ENCODE measurements at places on chromosomes 11 and 22.
A peak's percentile ranks its signal among the peaks of the same experiment; 100 is the strongest.

- no peak for DNase-seq
These were observed 48.0 kb upstream of the CARS1 start for GRCh38 chr11:3104961-3105790.

DNA sequence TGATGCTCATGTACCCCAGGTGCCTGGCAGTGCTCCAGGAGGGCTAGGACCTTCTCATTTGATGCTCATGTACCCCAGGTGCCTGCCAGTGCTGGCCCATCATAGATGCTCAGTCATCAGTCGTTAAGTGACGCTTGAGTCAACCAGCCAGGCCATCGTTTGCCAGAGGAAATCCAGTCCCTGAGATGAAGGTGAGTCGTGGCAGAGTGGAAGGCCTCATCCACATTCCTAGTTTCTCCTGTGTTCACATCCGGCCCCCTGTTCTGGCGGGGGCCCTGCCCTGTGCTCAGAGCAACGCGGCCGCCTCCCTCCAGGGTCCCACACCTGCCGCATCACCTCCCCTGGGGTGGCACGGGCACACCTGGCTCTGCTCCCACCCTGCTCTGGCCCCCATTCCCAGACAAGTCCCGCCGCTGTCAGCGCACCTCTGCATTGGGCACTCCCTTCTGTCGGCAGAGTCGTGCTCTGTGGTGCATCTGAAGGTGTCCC, 279.9 kb downstream of the BRD1 start:
- no peak for DNase-seq

DNA sequence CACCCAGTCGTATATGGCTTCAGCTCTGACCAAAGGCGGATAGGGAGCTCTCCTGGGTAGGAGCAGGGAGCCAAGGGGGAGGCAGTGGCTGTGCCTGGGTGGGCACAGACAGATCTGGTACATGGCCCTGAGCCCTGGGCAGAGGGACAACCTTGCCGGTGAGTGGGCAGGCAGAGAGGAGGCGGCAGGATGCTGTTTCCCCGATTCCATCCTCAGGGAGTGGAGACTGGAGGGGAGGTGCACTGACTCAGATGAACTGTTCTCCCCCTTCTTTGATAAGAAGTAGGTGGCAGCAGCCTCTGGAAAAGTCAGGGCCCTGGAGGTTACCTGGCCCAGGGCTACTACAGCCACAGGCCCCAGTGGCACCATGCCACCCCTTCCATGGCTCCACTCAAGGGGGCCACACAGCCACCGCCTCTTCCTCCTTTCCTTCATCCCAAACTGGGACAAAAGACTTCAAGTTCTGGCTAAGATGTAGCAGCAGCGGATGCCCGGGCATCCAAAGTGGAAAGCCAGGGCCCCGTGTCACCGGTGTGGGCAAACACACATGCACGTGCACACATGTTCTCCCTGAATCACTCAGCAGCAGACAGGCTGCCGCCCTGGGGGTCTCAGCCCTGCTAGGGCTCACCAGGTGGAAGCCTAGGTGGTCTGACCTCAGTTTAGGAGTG, 13.4 kb downstream of the CXCR5 start:
- DNase-seq, result no peak

DNA sequence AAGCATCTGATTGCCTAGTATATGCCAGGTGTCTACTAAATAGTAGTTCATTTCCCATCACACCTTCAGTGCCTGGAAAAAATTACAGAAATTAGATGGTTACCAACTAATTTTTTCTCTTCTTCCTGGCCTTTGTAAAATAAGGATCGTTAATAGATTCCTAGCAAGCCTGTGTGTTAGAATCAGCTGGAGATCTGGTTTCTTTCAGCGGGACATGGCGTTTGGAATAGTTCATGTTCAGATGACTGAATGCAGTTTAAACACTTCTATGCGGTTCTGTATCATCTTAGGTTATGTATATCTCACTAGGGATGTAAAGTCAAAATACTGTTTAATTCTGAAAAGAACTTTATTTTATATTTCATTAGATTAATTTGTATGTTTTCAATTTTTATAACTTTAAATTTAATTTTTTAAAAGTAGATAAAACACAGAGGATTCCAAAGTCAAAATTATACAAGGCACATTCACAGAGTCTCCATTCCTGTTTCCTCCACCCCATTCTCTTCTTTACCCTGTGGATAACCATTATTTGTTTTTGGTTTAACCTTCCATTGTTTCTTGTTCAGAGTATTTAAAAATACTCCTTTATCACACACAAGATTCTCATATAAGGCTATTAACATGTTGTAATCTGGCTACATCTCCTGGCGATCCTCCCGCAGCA, 132.8 kb downstream of the ATXN10 start:
- no peak for DNase-seq

GRCh38 chr22:33921525-33922348, 1.5 kb upstream of the LARGE1 start:
- DNase-seq, result no peak

DNA sequence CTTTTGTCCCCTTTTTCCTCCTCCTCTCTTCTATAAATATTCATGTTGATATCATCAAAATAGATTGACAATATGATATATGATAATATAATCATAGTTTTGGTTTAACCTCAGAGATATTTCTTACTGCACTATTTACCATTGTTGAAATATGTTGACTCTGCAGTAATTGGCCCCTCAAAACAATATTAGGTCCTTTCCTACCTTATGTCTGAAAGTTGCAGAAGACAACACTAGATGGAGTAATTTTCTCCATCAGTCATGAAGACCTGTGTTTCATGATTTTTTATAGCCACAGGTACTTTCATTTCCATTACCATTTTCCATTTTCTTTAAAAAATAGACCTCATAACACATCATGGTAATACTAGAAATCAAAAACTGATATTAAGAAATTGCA, 284.4 kb downstream of the LUZP2 start:
- no peak for DNase-seq

DNA sequence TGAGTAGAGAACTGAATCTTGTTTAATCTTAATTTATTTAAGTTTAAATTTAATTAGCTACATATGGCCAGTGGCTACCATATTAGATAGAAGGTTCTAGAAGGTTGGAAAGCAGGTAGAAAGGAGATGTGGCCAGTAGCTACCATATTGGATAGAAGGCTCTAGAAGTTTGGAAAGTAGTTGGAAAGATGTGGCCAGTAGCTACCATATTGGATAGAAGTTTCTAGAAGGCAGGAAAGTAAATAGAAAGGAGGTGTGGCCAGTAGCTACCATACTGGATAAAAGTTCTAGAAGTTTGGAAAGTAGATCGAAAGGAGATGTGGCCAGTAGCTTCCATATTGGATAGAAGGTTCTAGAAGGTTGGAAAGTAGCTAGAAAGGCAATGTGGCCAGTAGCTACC, 2.2 kb downstream of the CRYBA4 start:
- DNase-seq, result no peak

DNA sequence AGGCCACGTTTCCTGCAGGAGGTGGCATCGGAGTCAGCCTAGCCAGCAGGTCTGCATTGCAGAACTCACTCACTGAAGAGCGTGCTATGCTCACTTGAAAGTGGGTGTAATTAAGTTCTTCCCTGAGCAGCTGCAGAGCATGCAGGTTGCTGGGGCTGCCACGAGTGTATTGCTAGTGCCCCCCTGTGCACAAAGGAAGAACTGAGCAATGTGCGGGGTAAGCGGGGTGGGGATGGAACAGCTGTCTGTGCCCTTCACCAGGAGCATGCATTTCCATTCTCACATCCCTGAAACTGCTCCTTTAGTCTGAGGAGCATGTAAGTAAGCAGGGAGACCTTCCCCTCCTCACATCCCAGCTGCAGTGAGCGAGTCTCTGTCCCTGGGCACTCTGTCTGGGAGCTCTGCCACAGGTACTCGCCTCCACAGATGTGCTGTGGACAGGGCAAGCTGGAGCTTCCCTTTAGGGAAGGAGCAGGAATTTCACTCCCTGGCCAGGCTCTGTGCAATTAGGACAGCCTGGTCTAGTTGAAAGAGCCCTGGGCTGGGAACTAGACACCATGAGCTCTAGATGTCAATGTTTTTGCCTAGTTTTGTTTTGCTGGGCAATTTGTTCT, 1031.8 kb downstream of the NTM start:
- no peak for DNase-seq

DNA sequence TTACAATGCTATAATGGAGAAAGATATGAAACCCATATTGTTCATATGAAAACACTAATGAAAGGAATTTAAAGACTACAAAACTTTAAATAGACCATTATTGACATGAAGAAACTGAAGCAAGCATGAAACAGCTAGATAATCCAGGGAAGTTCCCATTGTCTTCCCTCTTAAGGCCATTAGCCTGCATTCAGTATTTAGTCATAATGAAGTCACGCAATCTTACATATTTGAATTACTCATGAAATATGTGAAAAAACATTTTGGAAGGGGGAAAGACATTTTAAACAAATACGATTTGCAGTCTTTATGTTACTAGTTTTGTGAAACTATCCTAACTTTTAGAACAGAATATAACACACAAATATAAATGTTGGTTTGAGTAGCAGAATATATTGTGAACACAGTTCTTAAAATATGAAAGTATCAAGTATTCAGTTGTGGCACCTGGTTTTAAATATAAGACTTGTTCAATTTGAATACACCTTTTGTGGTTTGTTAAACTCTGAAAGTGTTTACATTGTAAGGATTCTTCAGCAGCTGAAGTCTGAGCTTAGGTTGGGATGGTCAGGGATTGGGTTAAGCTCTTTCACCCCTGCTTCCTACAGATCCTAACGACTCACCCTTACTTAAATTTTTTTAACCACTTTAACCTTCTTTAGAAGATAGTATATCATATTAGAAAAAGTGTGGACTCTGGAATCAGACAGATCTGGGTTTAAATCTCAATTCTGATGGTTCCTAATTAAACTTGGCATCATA, 500.3 kb upstream of the TENM4 start:
- DNase-seq, result no peak

DNA sequence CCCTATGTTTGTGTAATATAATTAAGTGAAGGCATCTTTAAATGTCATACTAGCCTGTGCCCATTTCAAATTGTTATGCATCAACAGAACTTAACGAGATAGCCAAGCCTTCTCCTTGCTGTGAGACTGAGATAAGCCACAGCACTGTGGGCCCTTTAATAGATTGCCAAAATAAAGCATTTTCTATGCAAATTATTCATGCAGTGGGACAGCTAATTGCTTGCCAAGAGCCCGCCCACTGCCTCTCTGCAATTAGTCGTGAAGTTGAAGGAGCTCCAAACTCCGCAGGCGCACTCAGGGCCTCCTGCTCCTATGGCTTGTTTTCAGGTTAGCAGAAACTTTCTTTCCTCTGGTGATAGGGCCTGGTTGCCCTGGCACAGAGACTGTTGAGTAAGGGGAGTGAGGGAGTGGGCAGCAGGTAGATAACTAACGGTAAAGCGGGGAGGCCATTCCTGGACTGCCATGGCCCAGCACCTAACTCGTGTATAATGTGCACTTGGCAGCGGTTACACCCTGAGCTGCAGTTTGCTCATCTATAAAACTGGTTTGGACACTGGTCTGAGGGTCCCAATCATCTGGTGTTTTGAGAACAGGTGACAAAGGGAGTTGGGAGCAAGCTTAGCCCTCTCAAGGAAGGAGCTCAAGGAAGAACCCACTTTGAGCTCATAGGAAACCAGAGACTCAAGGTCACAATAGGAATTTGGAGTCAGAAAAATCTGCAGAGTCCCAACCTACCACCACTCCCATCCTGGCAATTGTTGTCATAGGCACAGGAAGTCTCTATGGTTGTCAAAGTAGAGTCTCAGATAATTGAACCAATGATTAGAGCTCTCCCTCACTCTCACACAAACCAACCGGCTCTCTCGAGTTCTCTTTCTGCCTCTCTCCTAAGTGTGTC, 33.9 kb upstream of the RIC3 start:
- no peak for DNase-seq

DNA sequence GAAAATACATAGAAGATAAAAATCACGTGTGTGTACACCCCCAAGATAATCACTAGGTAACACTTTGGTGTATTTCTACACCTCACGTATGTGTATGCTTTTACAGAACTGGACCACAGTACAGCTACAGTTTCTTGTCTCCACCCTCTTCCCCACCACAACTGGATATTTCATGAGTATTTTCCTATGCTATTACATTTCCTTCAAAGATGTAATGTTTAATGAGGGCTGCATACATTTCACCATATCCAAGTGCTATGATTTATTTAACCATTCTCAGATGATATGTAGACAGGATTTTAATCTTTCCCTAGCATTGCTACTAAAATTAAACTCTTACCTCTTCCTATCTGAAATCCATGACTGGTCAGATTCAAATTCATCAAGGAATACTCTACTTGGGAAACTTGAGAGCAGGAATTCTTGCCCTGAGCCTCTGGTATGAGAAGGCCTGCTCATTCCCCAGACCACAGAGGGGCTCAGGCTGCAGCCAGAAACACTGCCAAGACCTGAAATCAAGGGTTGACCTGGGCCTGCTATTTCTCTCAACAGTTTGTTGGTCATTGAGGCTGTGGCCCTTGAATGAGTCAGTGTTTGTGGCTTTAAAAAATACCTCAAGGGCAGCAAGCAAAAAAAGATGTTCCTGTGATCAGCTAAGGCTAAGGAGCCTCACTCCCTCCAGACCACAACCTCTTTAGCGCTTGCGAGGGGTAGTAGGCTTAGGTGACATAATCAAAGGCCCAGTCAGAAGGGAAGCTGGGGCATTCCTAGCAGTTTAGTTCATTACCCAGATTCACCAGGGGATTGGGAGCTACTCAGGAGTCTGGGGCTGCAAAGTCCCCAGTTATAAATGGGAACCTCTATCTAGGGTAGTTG, 55.5 kb downstream of the ABTB2 start:
- DNase-seq, result no peak

DNA sequence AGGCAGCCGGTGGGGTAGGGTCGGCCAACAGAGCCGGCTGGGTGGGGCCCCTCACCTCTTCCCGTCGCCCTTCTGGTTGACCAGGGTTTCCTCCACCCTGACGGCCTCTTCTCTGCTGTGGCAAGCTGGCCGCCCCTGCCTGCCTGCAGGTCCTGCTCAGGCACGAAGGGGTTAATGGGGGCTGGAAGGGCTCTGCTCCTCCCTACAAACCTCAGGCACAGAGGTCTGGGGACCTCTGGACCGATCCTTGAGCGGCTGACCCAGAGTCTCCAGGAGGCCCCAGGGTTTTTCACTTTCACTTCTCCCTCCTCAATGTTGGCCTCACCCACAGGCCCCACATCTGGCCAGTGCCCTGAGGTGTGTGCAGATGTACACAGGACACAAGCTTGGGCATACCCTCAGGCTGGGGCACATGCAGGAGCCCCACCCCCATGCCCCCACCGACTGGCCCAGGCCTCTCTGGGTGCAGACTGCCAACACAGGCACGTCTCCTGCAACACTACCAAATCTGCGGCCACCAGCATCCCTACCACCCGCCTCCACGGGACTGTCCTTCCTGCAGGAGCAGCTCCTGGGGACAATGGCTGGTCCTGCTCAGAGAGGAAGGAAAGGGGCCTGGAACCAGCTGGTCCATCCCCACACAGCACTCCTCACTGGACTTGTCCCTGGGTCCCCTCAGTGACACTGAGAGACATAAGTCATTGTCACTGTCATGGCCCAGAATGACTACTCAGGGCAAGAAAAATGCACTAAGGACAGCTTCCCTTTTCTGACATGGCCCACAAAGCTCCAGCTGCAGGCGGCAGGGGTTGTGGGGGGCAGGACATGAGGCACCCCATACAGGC, 3.2 kb upstream of the TBX1 start:
- DNase-seq, result no peak

- peak; percentile 79 for DNase-seq
These were observed 11.6 kb upstream of the RNH1 start for GRCh38 chr11:518463-519202.
